ENCODE measurements at places on chromosomes 5 and 9.

DNA sequence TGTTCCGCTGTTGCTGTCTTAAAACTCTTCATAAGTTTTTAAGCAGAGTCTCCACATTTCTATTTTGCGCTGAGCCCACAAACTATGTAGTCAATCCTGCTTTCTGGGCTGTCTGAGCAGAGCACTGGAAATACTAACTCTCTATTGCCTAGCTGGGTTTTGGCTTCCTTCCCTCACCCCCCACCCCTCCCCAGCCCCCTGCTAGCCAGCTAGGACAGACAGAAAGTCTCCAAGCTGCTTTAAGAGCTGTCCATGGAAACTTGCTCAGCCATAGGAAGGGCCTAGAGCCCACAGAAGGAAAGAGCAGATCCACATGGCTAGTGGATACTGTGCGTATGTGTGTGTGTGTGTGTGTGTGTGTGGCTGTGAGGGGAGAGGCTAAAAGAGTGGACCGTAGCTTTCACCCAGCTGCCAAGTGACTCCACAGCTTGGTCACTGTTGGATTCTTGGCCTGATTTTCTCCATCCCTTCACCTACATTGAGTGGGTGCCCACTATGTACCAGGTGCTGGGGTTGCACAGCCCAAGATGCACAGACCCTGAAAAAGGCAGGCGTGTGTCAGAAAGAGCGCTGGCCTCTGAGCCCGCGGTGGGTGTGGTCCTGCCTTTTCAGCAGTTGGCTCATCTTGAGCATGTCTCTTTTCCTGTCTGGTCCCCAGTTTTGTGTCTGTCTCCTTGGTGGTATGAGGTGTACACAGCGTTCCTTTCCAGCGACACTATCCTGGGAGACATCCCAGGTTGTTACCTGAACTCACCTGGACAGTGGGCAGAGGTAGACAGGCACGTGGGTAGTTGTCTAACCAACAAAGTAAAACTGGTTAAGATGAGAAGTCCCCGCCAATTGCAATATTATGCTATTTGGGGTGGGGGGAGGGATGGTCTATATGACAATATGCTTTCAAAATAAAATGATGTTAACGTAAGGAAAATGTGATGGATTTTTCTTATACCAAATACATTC lies 5.4 kb upstream of the NKX2-5 start:
- no peak for DNase-seq

GRCh38 chr5:43415935-43416802 lies 4.0 kb upstream of the CCL28 start:
- no peak for DNase-seq

DNA sequence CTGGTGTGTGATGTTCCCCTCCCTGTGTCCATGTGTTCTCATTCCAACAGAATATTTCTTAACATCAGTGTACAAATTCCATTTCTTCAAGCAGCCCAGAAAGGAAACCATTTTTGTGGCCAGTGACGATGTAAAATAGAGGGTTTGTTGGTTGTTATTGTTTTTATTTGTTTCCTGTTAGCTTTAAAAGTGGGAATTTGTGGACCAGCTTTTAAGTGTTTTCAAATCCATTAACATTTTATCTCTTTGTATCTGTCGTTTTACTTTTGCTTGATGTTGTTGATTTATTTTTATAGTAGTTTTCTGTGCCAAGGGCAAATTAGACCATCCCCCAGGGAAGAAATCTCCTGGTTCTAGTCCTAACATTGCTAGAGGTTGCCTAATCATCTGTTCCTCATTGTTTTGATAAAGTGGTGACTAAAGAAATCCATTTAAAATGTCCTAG lies 100.0 kb downstream of the GDNF start:
- DNase-seq = no peak

DNA sequence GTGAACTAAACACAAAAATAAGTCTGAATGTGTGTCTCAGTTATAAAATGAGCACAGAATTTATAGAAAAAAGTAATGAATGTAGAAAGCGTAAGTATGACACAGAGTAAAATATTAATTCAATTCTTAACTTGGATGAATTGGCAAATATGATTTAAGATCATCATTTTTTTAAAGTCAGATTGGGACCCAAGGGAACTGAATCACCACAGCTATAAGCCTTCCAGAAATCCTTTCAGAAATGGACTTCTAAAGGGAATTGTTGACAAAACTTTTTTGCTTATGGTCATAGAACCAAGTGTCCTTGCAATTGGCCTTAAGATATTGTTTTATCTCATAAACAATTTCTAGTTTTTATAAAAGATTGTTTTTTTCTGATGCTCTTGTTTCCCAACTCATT lies 495.1 kb upstream of the DAB2 start:
- no peak for DNase-seq

DNA sequence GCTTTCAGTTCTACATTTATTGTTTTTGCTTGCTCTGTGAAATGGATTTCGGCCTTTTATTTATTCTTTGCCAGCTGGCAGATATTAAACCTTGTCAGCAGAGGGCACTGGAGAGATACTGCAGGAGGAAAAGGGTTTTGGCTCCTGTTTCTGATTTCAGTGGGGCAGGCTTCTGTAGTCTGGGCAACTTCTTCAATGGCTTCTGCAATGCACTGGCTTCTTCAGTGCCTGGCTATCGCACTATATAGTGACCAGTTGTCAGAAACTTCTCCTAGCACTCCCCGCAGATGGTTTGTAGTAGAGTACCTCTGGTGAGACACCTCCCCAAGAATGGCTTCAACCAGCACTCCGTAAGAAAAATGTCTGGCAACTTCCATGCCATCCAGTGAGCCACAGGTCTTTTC lies 3.2 kb upstream of the NFX1 start:
- peak; percentile 27 for DNase-seq

DNA sequence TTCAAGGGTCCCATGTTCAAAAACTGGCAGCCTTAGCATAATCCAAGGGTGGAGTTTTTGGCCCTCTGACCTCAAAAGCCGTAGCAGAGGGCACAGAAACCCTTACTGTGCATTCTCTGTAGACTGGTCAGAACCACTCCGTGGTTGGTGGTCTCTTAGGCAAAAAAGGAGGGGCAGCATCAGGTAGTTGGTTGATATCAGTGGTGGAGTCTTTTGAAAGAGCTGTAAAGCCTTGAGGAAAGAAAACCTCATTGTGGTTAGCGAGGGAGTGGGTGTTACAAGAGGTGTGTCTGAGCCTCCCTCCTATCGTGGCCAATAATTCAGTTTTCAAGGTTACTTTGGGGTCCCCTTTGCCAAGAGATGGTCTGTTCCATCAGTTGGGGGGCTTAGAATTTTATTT lies 40.9 kb downstream of the ARHGEF28 start:
- DNase-seq = no peak

GRCh38 chr9:18238752-18239447 lies 235.1 kb upstream of the ADAMTSL1 start:
- DNase-seq = peak; percentile 53
